ENCODE measurements at places on chromosomes 1 and 21.

GRCh38 chr1:43366179-43366578 is 1.6 kb downstream of the ELOVL1 start:
- DNase-seq, result no peak

- no peak for DNase-seq
Measured at GRCh38 chr1:34128186-34128889, 36.7 kb downstream of the CSMD2 start.

- DNase-seq, result no peak
Measured at GRCh38 chr1:220347654-220348175, 75.5 kb upstream of the RAB3GAP2 start.

DNA sequence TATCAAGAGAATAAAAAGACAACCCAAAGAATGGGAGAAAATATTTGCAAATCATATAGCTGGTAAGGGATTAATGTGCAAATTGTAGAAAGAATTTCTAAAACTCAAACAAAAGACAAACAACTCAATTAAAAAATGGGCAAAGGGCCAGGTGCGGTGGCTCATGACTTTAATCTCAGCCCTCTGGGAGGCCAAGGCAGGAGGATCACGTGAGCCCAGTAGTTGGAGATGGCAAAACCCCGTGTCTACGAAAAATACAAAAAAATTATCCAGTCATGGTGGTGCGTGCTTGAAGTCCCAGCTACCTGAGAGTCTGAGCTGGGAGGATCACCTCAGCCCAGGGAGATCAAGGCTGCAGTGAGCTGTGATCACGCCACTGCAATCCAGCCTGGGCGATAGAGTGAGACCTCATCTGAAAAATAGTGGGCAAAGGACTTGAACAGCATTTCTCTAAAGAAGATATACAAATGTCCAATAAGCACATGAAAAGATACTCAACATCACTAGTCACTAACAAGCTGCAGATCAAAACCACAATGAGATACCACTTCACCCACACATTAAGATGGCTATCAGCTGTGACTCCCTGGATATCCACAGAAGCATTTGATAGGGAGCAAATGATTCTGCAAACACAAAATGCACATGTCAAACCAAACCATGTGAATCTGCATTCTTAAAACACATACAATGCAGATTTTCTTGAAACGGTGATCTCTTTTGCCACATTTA is 20.9 kb downstream of the SLC30A1 start:
- DNase-seq, result no peak

DNA sequence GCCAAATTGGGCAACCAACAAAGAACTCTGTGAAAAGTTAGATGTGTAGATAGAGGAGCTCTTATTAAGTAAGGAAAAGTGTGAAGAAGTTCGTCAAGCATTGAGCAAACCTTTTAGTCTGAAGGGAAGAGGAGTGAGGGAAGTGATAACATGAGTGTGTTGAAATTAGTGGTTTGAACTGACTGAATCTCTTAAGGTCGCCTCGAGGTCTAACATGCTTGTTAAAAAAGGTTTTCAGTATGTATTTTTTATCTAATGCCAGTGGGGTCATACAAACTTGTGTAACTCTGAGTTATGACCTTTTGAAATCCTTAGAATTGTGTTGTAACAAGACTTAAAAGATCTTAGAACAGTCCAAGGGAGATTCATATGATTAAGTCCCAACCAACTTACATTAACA is 34.1 kb downstream of the SOAT1 start:
- DNase-seq, result no peak

- DNase-seq, result no peak
Measured at GRCh38 chr1:44411861-44412260, 6.8 kb downstream of the RNF220 start.

DNA sequence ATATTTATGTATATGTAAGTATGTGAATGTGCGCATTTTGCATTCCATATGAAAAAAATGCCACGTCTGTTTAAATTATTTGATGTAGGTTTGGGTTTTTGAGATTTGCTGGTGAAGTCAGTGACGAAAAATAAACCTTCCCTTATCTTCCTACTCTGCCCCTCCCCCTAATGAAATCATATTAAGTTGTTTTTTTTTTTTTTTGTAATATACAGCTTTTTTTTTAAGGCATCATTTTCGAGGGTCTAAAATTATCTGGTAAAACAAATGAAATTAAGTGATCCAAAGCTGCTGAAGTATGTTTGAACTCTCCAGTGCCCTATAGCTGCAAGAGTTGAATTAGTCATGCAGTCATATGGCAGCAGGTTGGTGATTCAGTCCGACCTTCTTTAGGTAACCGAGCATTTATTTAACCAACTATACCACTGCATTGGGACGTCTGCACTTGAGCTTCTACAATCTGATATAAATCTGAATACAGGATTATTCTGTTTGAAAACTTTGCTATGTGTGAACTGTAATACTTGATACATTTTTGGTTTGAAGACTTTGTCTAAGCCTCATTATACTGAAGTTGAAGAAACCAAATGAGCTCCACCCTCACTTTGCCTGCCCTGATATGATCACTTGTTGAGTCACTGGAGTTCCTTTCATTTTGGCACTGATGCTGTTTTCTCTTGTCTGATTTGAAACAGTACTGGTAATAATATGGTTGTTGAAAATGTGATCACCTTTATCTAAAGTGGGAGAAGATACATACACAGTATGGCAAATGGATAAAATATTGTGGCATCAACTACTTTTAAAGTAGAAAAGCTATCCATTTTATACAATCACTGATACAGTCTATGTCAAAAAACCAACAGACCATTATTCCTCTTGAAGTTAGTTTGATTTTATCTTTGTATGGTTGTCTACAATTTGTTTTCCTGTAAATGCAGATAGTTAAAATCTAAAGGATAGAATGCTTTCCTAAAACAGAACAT is 11.7 kb downstream of the PDIK1L start:
- DNase-seq, result no peak

GRCh38 chr1:172043900-172044299 is 202.6 kb downstream of the DNM3 start:
- DNase-seq, result no peak

DNA sequence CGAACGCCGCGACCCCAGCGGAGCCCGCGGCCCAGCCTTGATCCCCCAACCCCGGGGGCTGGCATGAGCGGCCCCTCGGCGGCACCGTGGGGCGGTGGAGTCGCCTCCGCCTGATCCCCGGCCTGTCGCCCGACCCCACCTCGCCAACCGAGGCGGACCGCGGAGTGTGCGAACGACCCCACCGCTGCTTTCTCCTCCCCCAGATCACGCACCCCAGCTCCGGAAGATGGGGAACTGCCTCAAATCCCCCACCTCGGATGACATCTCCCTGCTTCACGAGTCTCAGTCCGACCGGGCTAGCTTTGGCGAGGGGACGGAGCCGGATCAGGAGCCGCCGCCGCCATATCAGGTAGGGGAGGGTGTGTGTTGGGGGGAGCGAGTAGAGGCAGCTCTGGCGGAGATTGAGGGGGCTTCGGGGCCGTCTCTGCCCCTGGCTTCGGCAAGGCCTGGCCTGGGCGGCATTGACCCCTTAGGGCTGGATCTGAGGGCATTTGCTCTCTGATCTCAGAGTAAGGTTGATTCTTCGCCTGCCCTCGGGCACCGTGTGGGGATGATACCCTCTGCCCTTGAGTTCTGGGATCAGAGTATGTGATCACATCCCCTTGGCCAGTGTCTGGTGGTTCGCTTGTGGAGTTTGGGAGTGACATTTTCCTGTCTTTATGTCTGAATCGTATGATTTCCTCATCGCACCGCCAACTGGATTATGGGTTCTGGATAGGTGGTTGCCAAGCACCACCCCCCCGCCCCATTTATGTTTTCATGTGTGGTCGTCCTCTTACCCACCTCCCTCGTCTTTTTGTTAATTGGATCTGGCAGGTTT is 668 bp downstream of the RNF11 start:
- DNase-seq, result no peak

DNA sequence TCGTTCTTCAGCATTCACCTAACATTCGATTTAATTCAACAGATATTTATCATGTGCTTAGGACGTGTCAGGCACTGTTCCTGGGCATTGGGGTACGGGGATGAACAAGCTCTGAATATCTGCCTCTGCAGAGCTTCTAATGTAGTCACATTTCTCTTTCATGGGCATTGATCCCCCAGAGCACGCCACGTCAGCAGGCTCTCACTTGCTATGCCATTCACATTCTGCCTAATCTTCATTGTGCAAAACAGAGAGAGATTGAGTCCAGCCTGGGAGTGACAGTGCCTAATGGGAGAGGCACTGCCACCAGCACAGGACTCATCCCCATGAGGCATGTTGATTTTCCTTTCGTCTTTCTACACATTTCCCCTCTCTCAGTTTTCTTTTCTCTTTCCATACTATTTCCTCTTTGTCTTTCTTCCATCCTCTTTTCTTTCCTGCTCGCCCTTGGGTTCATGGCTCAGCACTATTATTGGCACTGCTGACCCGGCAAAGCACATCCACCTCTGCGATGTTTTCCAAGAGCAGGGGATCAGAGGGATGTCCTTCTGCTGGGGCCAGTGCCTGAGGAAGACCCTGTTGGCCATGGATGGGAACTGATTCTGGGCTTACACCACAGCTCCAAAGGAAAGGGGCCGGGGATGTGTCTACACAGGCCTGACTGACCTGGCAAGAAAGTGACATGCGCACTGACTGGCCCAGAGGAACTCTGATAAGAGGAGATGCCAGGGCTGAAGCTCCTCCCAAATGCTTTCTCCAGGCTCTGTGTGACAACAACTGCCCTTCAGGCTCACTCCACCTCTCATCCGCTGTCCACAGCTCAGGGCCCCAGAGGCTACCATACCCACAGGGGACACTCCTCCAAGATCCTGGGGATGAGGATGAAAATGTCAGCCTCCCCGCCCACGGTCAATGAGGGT is 195.9 kb downstream of the TOMM20 start:
- no peak for DNase-seq

- DNase-seq, result no peak
Measured at GRCh38 chr21:20949884-20950283, 48.3 kb upstream of the NCAM2 start.

GRCh38 chr1:82073071-82073470 is 272.3 kb downstream of the ADGRL2 start:
- DNase-seq, result no peak

DNA sequence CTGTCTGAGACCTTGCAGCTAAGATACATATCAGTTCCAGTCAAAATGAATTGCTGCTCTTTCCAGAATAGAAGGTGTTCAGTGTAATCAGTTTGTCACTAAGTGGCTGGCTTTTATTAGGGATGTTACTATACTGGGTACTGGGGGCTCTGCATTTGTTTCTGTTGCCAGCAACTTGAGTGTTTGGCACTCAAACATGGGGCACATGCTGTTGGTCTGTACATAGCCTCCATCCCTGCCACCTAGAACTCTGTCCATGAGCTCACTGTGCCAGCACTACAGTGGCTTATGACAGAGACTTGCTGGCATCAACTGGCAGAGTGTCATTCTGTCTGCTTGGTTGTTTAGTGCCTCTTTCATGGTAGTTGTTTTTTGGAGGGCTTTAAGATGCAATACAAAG is 45.1 kb downstream of the RGSL1 start:
- DNase-seq, result no peak

- DNase-seq, result no peak
Measured at GRCh38 chr1:58447042-58447441, 99.5 kb downstream of the OMA1 start.

DNA sequence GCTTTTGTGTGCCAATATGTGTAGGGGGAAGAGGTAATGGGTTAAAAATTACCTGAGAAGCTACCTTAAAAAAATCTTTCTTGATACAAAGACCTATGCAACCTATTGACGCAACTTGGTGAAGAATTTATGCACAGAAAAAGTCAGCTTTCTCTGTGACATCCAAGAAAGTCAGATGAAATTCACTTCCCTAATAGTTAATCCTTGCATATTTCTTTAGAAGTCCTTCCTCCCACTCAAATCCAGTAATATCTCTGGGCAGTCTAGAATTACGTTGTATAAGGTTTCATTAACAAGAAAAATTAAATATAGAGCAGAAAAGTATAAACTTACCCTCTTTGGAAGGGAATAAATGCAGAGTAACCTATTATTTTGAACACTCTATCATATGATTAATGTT is 2.9 kb downstream of the UBAP2L start:
- no peak for DNase-seq

- DNase-seq, result no peak
Measured at GRCh38 chr1:23588749-23589548, 29.6 kb upstream of the ID3 start.

DNA sequence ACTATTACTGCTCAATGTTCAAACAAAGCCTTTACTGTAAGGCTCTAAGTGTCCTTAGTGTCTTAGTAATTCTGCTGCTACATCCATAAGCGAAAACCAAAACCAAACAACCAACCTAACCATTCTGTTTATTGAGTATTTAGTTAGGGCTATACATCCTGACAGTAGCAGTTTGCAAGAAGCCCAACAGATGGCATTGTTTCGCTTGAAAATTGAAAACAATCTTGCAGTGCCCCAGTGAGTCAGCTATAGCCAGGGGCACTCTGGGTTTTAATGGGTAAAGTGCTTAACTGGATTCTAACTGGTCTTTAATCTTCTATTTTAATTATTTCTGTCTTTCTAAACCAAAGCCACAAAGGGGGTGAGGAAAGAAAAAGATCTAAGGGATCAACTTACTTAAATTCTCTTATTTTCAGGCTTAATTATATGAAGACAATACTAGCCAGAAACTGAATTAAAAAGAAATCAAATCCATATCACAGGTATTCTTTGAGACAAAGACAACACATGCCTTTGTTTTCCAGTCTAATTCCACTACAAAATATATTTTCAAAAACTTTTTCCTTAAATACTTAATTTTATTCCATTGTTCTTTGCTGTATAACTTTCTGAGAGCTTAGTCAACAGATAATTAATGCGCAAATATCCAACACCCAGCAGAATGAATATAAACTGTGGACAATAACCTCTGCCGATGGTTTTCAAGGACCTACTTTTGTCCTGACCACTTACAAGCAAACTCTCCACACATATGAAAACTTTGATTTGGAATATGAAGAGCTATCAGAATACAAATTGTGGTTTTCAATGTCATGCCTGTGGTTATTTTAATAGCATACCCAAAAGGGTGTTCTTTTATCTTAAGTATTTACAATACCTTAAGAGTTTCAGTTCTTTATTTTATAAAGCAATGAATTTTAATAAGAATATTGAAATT is 15.2 kb downstream of the POGZ start:
- DNase-seq, result peak; percentile 88
